ENCODE measurements at places on chromosomes 12 and 14. TPM values are rescaled to one million over a fixed set of nuclear protein-coding genes. Genes with fewer than 3 reads are reported as not detected.

Gene GYS2
- total RNA-seq: not detected

Gene PTPRO
- 2.1 TPM for total RNA-seq

Gene ACOT6
- not detected for total RNA-seq

Gene RASSF9
- total RNA-seq: 5.0 TPM

Gene WNT5B
- total RNA-seq: 56.2 TPM

Gene RFX4
- total RNA-seq: not detected

Gene KRT78
- not detected for total RNA-seq

Gene RNU4-1
- total RNA-seq: 5,368 TPM

Gene ANP32D
- 0.22 TPM for total RNA-seq

Gene CAPS2
- total RNA-seq: 19.7 TPM

Gene PPP1R36
- total RNA-seq: 0.66 TPM

Gene MMP19
- 3.3 TPM for total RNA-seq

Gene PPP2R3C
- 25.2 TPM for total RNA-seq

Gene CYP27B1
- total RNA-seq: 4.0 TPM

Gene GRIP1
- 89.3 TPM for total RNA-seq

GRCh38 chr12:27002141-27002540 is 12.0 kb downstream of the TM7SF3 start:
- peaks cover 17% of the 10 kb centered on the region for H3K36me3 ChIP-seq
- H3K27ac ChIP-seq: no peak overlapping the region
- peaks cover 7% of the 10 kb centered on the region for H3K4me1 ChIP-seq
- H3K27me3 ChIP-seq: no peaks in the 10 kb centered on the region
- no peak for DNase-seq

- no peak overlapping the region for H3K27ac ChIP-seq
- no peak for DNase-seq
- H3K36me3 ChIP-seq: no peaks in the 10 kb centered on the region
Observed at GRCh38 chr12:20415028-20415427, 46.7 kb downstream of the PDE3A start.

DNA sequence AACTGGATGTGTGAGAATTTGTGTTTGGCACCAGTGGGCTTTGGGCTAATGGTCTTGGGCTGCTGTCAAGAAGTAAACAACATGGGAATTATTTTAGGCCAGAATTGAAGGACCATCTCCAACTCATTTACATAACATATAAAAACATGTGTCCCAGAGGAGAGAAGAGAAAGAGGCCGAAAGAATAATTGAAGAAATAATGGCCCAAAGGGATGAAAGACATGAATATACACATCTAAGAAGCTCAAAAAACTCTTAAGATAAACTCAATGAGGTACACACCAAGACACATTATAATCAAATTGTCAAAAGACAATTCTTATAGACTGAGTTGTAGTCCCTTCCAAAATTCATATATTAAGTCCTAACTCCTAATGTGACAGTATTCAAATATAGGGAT is 56.1 kb upstream of the SCAF11 start:
- no peaks in the 10 kb centered on the region for H3K36me3 ChIP-seq
- no peak overlapping the region for H3K27ac ChIP-seq
- H3K4me1 ChIP-seq: no peaks in the 10 kb centered on the region
- no peak overlapping the region for H3K4me3 ChIP-seq

GRCh38 chr12:70427611-70428010 is 61.5 kb downstream of the KCNMB4 start:
- H3K4me1 ChIP-seq: no peaks in the 10 kb centered on the region
- H3K27ac ChIP-seq: no peak overlapping the region
- no peak overlapping the region for H3K4me3 ChIP-seq

GRCh38 chr14:74685056-74685455 is 27.8 kb downstream of the AREL1 start:
- peaks cover 6% of the 10 kb centered on the region for H3K4me1 ChIP-seq
- no peak overlapping the region for H3K27ac ChIP-seq
- no peak overlapping the region for H3K4me3 ChIP-seq
- H3K36me3 ChIP-seq: peaks cover 29% of the 10 kb centered on the region
- no peak for DNase-seq

DNA sequence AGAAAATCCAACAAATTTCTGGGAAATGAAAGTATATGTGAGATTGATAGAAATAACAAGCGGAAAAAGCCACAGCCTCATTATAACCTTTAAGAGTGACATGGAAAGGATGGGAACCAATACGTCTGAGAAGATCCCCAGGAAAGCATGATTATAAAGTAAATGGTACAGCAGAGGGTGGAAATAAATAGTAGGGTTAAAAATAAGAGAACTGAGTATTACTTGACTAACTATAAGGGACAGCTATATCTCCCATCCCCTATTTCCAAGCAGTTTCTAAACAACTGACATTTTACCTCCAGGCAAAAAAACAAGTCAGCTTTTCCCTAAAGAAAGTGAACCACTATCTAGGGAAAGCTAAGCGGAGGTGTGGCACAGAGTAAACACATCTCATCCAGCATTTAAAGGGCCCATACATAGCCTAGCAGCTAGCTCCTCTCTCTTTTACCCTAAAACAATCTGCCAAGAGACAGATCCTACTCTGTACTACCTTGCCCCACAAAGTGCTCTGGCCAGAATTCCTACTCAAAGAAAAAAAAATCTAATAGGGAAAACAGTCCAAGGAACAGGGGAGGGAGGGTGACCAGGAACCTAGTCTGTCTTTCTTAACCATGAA is 11.2 kb downstream of the OSBPL8 start:
- H3K27me3 ChIP-seq: no peaks in the 10 kb centered on the region
- no peak for DNase-seq
- no peak overlapping the region for H3K4me3 ChIP-seq
- H3K27ac ChIP-seq: peak overlapping the region; percentile 70

- no peaks in the 10 kb centered on the region for H3K27me3 ChIP-seq
- H3K4me3 ChIP-seq: no peak overlapping the region
- peaks cover 3% of the 10 kb centered on the region for H3K4me1 ChIP-seq
- H3K36me3 ChIP-seq: no peaks in the 10 kb centered on the region
Observed at GRCh38 chr14:101088714-101089113, 185.2 kb upstream of the RTL1 start.

DNA sequence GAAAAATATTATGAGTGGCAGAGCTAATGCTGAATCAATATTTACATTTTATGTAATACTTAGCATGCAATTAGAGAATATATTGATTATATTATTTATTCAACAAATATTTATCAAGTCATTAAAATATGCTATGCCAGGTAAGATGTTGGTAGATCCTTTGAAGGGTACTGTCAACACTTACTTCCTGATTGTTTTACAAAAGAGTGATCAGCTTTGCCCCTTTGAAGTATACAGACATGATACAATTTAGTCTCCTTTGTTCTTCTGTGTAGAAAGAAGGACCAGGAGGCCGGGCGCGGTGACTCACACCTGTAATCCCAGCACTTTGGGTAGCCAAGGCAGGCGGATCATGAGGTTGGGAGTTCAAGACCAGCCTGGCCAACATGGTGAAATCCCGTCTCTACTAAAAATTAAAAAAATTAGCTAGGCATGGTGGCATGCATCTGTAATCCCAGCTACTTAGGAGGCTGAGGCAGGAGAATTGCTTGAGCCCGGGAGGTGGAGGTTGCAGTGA is 73.9 kb upstream of the IFNG-AS1 start:
- no peak overlapping the region for H3K4me3 ChIP-seq
- H3K27ac ChIP-seq: no peak overlapping the region
- no peaks in the 10 kb centered on the region for H3K27me3 ChIP-seq
- no peaks in the 10 kb centered on the region for H3K36me3 ChIP-seq
- H3K4me1 ChIP-seq: peaks cover 13% of the 10 kb centered on the region

GRCh38 chr14:80164991-80165721 is 46.1 kb downstream of the DIO2 start:
- no peak overlapping the region for H3K4me3 ChIP-seq
- no peaks in the 10 kb centered on the region for H3K36me3 ChIP-seq
- no peak overlapping the region for H3K27ac ChIP-seq
- no peaks in the 10 kb centered on the region for H3K27me3 ChIP-seq

GRCh38 chr14:33938131-33938949 is 12.5 kb downstream of the EGLN3 start:
- peak overlapping the region; percentile 60 for H3K27ac ChIP-seq
- no peaks in the 10 kb centered on the region for H3K36me3 ChIP-seq
- peak; percentile 55 for DNase-seq
- H3K27me3 ChIP-seq: no peaks in the 10 kb centered on the region

DNA sequence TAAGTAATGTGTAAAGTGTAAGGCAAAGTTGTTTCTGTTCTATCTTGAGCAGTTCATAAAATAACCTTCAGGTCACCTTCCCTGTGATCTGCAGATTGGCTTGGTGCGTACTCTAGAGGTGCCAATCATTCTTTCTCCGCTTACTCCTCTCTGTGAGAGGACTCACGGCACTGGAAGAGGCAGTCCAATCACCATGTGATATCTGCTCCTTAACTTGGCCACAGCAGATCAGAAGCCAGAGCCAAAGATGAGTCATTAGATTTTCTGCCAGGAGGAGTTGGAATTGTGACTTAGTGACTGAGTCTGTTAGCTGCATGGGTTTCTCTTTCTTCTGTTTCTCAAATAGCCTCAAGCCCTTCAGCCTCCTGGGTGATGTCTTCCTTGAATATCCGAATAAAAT is 165.5 kb downstream of the SLC41A2 start:
- H3K4me3 ChIP-seq: no peak overlapping the region
- H3K27me3 ChIP-seq: no peaks in the 10 kb centered on the region
- H3K27ac ChIP-seq: no peak overlapping the region
- no peak for DNase-seq
- no peaks in the 10 kb centered on the region for H3K4me1 ChIP-seq

- H3K27me3 ChIP-seq: peaks cover 3% of the 10 kb centered on the region
- no peak overlapping the region for H3K4me3 ChIP-seq
- H3K4me1 ChIP-seq: peaks cover 28% of the 10 kb centered on the region
- no peak for DNase-seq
- H3K27ac ChIP-seq: peak overlapping the region; percentile 94
- H3K36me3 ChIP-seq: no peaks in the 10 kb centered on the region
Observed at GRCh38 chr14:75204116-75204515, 27.7 kb upstream of the TMED10 start.

- no peak for DNase-seq
- no peak overlapping the region for H3K4me3 ChIP-seq
Observed at GRCh38 chr14:73143003-73143402, 6.7 kb downstream of the PSEN1 start.

DNA sequence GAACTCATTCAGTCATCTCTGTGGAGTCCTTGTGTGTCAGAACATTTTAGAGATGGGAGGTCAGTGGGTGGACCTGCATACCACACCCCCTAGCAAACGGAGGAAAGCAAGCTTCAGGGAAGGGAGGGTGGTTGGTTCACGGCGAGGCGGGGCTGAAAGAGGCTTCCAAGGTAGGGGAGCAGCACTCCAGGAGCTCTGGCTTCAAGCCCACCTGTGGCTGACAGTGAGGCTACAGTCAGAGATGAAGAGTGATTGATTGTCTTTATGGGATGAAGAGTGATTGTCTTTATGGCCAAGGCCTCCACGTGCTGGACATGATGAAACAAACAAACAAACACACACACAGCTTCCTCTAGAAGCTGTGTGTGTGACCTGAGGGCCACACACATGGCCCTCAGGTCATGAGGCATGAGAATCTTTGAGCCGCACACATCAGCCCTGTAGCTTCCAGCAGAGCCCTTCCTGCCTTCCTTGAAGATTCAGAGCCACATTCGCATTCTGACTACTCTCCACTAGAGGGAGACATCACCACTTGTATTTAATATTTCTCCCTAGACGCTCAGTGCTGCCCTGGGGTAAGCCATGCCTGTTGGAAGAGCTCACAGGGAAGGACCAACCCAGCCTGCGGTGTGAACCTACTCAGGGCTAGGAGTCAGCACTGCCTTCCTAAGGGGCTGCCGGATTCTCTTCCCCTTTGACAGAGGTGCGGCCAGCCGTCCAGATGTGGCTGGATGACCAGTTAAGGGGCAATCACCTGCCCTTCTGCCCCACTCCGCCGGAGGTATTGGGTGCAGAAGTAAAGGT is 54.4 kb upstream of the KCNA1 start:
- no peak overlapping the region for H3K27ac ChIP-seq
- peaks cover 53% of the 10 kb centered on the region for H3K27me3 ChIP-seq
- no peak overlapping the region for H3K4me3 ChIP-seq
- no peaks in the 10 kb centered on the region for H3K36me3 ChIP-seq
- DNase-seq: peak; percentile 42
- peaks cover 19% of the 10 kb centered on the region for H3K4me1 ChIP-seq

DNA sequence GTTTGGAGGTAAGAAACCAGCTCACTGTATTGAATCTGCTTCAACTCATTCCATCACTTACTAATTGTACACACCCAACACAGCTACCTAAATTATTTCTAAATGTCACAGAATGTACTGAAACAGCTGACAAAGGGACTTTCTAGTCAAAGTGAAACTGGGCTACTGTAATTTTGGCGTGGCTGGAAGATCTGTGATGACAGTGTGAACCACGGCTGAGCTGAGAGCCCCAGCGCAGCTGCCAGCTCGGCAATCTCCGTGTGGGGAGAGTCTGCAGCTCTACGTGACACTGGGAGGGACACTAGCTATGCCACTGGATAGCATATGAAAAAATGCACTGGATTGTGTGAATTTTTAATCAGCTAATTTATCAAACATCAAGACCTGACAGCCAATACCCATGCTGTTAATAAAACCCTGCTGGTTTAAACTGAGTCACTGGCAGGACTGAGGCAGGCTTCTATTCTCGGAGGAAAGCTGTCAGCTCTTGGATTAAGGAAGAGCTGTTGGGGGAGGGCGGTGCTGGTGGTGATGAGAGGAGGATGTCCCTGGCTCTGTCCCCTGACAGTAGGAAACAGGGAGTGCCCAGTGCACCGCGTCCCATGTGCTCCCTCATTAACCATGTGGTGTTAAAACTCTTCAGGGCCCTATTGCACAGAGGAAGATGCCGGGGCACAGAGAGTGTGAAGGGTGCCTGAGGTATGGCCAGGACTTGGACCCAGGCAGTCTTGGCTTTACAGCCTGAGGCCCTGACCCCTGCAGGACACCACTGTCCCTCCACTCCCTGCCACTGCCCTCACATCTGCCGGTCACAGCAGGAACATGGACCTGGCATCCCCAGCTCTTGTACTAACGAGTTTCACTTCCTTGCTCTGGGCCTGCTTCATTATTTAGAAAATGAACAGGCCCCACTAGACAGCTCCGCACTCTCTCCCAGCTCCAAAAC is 13.3 kb downstream of the SLC15A4 start:
- no peak overlapping the region for H3K27ac ChIP-seq
- peaks cover 38% of the 10 kb centered on the region for H3K36me3 ChIP-seq
- no peak overlapping the region for H3K4me3 ChIP-seq
- no peaks in the 10 kb centered on the region for H3K27me3 ChIP-seq
- no peak for DNase-seq
